ENCODE measurements at places on chromosomes 13 and 19.

DNA sequence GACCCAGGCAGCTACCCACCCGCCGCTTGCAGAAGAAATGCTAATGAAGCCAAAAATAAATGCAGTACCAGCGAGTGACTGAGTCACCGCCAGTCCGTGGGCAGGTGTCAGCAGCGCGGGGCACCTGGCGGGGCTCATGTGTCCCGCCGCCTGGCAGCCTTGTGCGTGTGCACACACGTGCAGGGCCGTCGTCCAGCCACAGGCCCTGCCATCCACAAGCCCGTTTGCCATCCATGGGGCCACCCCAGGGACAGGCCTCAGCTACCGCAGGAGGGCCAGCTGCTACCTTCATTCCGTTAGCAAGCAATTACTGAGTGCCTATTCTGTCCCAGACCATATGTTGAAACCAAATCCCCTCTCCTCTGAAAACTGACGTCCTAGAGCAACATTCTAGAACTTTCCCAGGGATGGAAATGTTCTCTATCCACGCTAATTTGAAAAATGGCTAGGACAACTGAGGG is 20.5 kb downstream of the NCAN start:
- DNase-seq = no peak

- no peak for DNase-seq
Observed at GRCh38 chr19:45528149-45528743, 21.0 kb downstream of the VASP start.

GRCh38 chr13:24161980-24162525 is 1.5 kb downstream of the SPATA13 start:
- DNase-seq = no peak

DNA sequence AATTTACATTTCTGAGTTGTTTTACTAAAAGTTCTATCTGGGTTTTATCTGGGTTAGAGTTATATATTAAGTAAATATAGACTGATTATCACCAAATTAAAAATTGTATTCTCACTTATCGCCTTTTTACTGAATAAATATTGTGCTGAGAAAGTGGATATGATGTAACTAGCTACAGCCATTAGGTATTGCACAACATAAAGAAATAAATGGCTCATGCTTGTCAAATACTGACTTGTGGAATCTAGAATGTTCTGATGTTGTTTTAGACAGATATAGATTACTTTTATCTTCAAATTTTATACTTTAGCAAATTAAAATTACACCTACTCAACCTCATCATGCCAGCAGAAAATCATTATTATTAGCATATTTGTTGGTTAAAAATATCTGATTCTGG is 1277.1 kb upstream of the MIR17HG start:
- DNase-seq = no peak

DNA sequence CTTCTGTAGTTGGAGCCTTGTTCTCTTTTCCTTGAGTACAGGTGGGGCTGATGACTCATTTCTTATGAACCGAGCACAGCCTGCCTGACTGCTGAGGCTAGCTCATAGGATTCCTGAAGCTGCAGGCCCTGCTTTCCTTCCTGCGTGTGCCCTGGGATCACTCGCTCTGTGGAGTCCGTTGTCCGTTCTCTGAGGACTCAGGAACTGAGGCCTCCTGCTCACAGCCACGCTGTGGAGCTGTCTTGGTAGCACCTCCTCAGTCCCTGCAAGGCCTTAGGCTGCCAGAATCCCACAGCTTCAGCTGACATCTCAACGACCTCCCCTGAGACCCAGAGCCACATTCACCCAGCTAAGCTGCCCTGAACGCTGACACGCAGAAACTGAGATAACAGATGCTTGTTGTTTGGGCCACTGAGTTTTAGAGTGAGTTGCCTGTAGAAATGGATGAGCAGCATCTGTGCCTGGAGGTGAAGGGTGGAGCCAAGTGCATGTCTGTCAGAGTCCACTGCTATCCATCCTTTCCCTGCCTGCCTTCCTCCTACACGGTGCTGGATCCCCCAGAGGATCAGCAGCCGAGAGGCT is 72.9 kb downstream of the ARHGEF7 start:
- no peak for DNase-seq

DNA sequence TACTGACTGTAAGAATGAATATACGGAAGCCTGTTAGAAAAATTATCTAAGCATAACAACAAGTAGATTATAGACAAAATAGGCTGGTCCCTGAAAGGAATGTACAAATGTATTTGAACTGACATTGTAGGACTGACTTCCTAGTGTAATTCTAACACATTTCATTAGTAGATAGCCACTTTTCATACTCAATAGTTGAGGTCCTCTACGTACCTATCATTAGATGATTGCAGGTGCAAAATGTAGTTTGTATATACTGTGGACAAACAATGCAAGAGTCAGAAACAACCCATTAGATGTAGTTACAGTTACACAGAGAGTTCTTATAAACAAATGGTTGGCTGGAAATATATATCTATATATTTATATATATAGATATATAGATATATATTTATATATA is 402.3 kb upstream of the SLITRK6 start:
- DNase-seq = no peak

DNA sequence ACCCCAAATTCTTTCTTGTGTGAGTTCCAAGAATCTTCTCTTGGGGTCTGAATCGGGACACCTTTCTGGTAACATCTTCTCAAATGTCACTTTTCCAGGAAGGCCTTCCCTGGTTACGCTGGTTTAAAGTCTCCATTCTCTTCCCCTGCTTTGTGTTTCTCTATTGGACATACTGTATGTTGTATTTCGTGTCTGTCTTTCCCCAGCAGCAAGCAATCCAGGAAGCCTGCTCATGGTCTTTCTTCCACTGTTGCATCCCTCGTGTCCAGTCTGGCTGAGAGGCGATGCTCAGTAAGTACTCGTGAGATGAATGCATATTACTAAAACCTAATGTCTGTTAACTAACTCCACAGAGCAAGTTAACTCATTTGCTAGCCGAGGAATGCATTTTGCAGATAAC is 43.7 kb downstream of the RFXAP start:
- DNase-seq = no peak

DNA sequence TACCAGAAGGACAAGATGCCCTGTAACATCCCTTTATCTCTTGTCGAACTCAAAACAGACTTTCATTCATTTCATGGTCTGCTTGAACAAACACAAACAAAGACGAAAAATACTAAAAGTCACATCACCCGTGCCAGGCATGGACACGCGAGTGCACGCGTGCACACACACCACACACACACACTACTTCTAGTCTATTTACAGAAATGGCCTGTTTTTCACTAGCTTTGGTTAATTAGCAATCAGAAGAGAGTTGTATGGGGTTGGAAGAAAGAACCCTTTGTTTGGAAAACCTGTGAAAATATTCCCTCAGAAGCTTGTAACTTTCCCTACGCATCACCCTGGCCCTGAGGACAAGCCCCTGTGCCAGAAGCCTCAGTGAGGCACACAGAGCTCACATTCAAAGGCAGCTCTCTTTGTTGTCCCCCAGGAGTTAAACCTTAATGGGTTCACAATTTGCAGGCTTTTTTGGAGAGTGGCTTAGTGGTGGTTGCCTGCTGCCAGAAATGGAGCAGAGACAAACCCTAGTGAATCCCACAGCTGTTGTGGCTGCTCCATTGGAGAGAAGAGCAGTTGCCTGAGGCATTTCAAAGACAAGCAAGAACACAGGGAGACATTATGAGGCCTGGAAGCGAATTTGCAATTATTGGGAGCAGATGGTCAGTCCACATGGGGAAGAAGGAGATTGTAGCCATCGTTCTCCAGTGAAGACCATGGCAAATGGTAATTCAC is 55.9 kb downstream of the STARD13 start:
- no peak for DNase-seq

DNA sequence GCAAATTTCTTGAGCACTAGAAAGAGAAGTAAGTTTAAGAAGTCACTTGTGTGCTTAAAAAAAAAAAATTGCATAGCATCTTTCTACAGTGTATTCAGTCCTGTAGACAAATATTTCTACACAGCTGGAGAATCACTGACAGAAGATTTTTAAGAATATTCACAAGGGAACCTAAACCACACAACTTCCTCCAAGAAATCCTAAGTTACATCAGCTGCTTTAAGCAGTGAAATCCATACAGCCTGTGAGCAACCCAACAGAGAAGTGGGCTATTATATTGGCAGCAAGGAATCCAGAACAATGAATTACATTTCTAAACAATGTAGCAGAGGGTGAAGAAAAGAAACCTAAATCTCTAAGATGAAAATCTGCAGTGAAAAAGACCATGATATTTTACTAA is 1.5 kb downstream of the DOCK9 start:
- DNase-seq = no peak

DNA sequence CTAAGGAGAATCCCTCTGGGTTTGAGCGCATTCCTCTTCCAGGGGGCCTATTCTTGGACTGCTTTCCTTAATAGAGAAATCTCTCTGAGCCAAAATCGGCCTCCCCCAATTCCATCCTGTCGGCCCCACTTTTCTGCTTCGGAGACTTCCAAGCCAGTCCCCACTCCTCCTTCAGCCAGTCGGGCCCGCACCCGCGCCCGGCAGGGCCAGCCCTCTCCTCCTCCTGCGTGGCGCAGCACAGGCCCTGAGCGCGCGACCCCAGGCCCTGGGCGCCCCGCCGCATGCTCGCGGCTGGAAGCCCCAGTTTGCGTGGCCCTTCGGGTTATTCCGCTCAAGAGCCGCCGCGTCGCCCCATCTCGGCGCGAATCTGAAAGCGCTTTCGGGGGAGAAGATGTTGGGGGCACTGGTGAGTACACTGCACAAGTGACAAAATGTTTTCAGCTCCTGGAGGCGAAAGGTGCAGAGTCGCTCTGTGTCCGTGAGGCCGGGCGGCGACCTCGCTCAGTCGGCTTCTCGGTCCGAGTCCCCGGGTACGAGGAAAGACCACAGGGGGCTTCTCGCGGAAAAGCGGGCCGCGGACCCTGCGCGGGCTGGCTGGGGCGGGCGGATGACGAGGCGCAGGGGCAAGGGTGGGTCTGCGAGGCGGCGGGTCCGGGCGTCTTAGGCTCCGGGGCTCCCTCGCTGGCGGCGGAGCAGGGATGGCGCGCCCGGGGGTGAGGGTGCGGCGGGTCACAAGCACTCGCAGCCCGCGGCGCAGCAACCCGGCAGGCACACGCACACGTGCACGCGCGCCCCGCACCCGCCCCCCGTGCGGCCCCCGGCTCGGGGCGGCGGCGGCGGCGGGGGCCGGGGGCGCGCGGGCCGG is at the start of gene IL17D:
Gene IL17D, plus strand, starts transcription at position 785 of the 865 bp plus-strand sequence. CDS start 303 bp downstream, outside the sequence.
- no peak for DNase-seq

DNA sequence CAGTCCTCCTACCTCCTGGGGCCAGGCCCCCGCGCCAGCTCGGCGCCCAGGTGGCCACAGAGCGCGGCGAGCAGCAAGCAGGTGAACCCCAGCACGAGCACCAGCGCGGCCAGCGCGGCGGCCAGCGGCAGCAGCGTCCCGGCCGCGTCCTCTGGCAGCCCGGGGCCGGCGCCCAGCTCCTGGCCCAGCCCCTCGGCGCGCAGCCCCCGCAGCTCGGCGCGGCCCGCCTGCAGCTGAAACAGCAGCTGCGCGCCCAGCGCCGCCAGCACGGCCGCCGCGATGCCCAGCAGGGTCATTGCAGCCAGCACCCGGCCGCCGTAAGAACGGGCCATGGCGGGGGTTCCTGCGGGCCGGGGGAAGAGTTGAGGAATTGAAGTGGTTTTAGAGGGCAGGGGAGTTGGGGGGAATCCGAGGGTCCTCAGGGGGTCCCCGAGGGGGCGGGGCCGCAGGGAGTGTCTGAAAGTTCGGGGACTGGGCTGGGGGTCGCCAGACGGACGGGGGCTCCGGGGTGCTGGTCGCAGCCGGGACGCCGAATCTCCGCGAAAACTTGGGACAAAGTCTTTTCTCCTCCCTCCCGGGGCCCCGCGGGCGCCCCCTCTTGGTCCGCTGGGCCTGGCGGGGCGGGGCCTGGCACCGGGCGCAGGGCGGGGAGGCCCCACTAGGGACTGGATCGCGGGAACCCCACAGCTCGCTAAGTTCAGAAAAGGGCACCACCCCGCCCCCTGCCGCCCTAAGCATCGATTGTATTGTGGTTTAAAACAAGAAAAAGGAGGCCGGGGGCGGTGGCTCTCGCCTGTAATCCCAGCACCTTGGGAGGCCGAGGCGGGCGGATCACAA is at the start of gene TMEM221:
Gene TMEM221, minus strand, starts transcription at position 538 of the 837 bp plus-strand sequence. Its CDS starts 206 bp downstream, at position 332.
- no peak for DNase-seq

DNA sequence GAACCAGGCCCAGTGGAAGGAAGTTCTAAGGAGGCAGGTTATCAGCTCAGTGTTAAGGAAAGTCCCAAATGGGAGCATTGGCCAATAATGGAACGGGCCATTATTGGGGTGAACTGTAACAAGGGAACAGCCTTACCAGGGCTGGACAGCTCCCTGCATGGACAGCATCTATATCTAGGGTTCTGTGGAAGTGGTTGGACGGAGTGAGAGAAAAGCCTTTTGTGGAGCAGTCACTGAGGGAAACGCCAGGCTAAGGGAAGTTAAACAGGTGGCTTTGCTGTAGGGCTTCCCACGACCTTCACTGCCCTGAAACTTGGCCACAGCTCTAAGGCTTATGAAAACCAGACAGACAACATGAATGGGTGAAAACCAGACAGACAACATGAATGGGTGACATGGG is 17.0 kb downstream of the POU2F2 start:
- no peak for DNase-seq

- DNase-seq = peak; percentile 41
Observed at GRCh38 chr13:51033421-51034185, 77.5 kb downstream of the C13orf42 start.

- no peak for DNase-seq
Observed at GRCh38 chr13:37869756-37870488, at the start of gene TRPC4. Gene TRPC4, minus strand, starts transcription at chr13:37869772. Its CDS starts 86,439 bp downstream, at chr13:37783333.

- no peak for DNase-seq
Observed at GRCh38 chr13:102040812-102041211, 361.0 kb downstream of the FGF14 start.

GRCh38 chr19:48364598-48365348 is 606 bp downstream of the SYNGR4 start:
- no peak for DNase-seq

DNA sequence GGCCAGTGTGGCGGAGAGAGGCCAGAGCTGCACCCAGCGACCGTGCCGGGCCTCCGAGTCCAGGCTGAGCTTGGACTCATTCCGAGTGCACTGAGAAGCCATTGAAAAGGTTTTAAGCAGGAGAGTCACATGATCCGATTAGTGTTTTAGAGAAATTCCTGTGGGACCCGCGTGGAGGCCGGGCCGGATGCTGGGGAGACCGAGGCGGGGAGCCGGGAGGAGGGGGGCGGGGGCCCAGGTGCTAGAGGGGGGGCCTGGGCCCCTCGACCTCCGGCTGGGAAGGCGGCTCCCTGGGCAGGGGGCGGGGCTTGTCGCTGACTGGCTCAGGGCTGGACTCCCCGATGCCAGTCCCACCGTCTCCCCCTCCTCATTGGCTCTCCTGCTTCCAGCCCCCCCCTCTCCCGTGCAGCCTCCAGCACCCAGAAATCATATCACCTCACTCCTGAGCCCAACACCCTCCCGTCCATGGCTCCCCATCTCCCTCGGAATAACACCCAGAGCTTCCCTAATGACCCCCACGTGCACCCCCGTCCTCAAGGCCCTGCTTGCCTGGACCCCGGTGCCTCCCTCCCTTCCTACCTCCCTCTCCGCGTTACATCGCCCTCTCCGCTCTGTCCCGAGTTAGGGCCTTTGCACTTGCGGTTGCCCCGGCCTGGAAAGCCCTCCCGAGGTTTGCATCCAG is 5.2 kb upstream of the ZNF579 start:
- no peak for DNase-seq

GRCh38 chr13:107192289-107192688 is 624.4 kb upstream of the ARGLU1 start:
- peak; percentile 25 for DNase-seq
